Foreskin keratinocyte (primary cell): ENCODE measurements at places on chromosomes 3 and 15. TPM values are rescaled to one million over a fixed set of nuclear protein-coding genes. Genes with fewer than 3 reads are reported as not detected.

The FEZF2 gene
- not detected in 2 replicates for total RNA-seq

The IQCB1 gene
- total RNA-seq: 15.3 and 15.4 TPM in 2 replicates

The ASB14 gene
- not detected in 2 replicates for total RNA-seq

The STRIT1 gene
- not detected in 2 replicates for total RNA-seq

The FAM43A gene
- total RNA-seq: 0.58 and 0.63 TPM in 2 replicates

The IQCF6 gene
- not detected in 2 replicates for total RNA-seq

The ZNF502 gene
- total RNA-seq: 3.7 and 3.9 TPM in 2 replicates

The ACTL6A gene
- 80.6 and 84.4 TPM in 2 replicates for total RNA-seq

The SLC28A1 gene
- not detected in 2 replicates for total RNA-seq

The GATA2 gene
- not detected in 2 replicates for total RNA-seq

The CHRFAM7A gene
- 0.34 and 0.39 TPM in 2 replicates for total RNA-seq

The BNC1 gene
- total RNA-seq: 140 and 167 TPM in 2 replicates

The DNASE1L3 gene
- not detected in 2 replicates for total RNA-seq

The MESP2 gene
- total RNA-seq: 0.88 and 1.3 TPM in 2 replicates

The TNIK gene
- 9.4 and 12.3 TPM in 2 replicates for total RNA-seq

The AP3B2 gene
- total RNA-seq: 0.31 and 0.63 TPM in 2 replicates

The ARNT2 gene
- total RNA-seq: 0.24 and 0.25 TPM in 2 replicates

The OCA2 gene
- total RNA-seq: 0.03 and 0.04 TPM in 2 replicates

The RPL14 gene
- total RNA-seq: 926 and 984 TPM in 2 replicates

The GAP43 gene
- not detected in 2 replicates for total RNA-seq

The MCF2L2 gene
- 0.14 and 0.25 TPM in 2 replicates for total RNA-seq

The CHST2 gene
- 5.0 and 5.4 TPM in 2 replicates for total RNA-seq

The UACA gene
- total RNA-seq: 45.8 and 46.1 TPM in 2 replicates

The EFCAB12 gene
- total RNA-seq: 0.24 and 0.32 TPM in 2 replicates

The GOLGA6B gene
- not detected in 2 replicates for total RNA-seq

The PLCB2 gene
- total RNA-seq: 1.5 and 1.7 TPM in 2 replicates

The ZNF609 gene
- total RNA-seq: 20.9 and 22.0 TPM in 2 replicates

The DCUN1D1 gene
- 28.7 and 30.9 TPM in 2 replicates for total RNA-seq

The KBTBD12 gene
- total RNA-seq: not detected in 2 replicates

The PRC1 gene
- total RNA-seq: 136 and 183 TPM in 2 replicates

The RHOV gene
- 0.17 and 0.18 TPM in 2 replicates for total RNA-seq

The TRIM42 gene
- total RNA-seq: not detected in 2 replicates

The ECE2 gene
- total RNA-seq: not detected in 2 replicates

The CLDN1 gene
- total RNA-seq: 1.9 and 5.4 TPM in 2 replicates

The TMOD2 gene
- 8.6 and 9.7 TPM in 2 replicates for total RNA-seq

The CCDC33 gene
- total RNA-seq: not detected in 2 replicates

The TMOD3 gene
- 119 and 120 TPM in 2 replicates for total RNA-seq

The APPL1 gene
- 25.4 and 29.1 TPM in 2 replicates for total RNA-seq

The RAB43 gene
- total RNA-seq: 13.5 and 19.3 TPM in 2 replicates

The GP9 gene
- total RNA-seq: not detected in 2 replicates

The STX19 gene
- total RNA-seq: 0.18 TPM in 1 of 2 replicates, not detected in the other

The AKAP13 gene
- total RNA-seq: 29.7 and 31.9 TPM in 2 replicates

The XCR1 gene
- total RNA-seq: not detected in 2 replicates
